Activated T-helper 1 cell treated with Interleukin-2 at 50 U/mL for 16 hours (primary cell): ENCODE measurements at places on chromosomes 12 and 14.

DNA sequence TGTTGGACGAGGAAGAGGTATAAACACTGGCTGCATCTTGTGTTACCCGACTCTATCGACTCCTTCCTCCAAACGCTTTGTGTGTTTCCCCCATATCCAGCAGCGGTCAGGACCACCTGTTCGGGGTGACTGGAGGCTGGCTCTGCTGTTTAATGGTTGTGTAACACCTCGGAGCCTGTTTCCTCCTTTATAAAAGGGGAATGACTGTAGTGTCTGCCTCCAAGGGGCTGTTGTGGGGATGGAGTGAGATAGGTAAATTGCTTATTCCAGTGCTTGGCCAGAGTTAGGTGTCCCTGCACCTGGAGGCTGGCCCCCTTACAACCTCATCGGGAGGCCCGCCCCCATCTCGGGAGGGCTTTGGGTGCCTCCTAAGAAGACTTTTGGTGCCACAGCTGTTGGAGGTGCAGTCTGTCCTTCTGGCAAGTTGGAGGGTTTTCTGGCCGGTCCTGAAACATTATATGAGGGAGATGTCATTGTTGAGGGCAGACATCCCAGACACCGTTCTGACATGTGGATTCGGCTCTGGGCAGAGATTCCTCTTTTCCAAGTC is 1.1 kb downstream of the MLXIP start:
- DNase-seq, result no peak

DNA sequence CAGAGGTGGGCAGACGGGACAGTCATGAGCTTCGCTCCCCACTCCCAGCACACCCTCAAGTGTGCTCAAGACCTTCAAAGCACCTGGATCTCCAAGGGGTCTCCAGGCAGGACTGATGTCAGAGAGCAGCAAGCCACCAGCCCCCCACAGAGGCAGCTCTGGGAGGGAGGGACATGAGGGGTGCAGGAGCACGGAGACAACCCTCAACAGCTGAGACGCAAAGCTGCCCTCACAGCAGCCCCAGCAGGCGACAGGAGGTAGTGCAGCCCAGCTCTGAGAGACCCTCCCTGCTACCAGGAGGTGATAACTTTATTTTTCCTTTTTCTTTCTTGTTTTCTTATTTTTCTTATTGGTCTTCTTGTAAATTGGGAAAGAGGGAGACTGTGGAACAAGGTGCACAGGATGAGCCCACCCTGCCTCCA is 17.9 kb downstream of the SIVA1 start:
- no peak for DNase-seq

GRCh38 chr14:21068521-21069387 is 1.4 kb upstream of the ARHGEF40 start:
- no peak for DNase-seq

- no peak for DNase-seq
Measured at GRCh38 chr12:53222170-53222721, 9.8 kb downstream of the RARG start.

- DNase-seq, result no peak
Measured at GRCh38 chr12:4015225-4016091, 142.3 kb upstream of the PARP11 start.

- DNase-seq, result no peak
Measured at GRCh38 chr14:65940056-65940735, 527.7 kb downstream of the FUT8 start.

GRCh38 chr12:27244689-27245488 is 803 bp downstream of the STK38L start:
- DNase-seq, result no peak

- no peak for DNase-seq
Measured at GRCh38 chr12:129211862-129212630, 358.8 kb downstream of the GLT1D1 start.

DNA sequence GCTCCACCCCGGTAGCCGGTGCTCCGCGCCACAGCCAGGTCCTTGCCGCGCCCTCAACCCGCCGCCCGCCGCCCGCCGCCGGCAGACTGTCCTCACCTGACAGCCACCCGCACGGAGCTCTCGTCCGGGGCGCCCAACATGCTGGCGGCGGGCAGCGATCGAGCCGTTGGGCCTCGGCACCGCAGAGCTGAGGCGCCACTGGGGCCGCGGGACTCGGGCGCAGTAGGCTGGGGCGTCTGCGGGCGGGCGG is 164 bp downstream of the KIF21A start:
- no peak for DNase-seq

DNA sequence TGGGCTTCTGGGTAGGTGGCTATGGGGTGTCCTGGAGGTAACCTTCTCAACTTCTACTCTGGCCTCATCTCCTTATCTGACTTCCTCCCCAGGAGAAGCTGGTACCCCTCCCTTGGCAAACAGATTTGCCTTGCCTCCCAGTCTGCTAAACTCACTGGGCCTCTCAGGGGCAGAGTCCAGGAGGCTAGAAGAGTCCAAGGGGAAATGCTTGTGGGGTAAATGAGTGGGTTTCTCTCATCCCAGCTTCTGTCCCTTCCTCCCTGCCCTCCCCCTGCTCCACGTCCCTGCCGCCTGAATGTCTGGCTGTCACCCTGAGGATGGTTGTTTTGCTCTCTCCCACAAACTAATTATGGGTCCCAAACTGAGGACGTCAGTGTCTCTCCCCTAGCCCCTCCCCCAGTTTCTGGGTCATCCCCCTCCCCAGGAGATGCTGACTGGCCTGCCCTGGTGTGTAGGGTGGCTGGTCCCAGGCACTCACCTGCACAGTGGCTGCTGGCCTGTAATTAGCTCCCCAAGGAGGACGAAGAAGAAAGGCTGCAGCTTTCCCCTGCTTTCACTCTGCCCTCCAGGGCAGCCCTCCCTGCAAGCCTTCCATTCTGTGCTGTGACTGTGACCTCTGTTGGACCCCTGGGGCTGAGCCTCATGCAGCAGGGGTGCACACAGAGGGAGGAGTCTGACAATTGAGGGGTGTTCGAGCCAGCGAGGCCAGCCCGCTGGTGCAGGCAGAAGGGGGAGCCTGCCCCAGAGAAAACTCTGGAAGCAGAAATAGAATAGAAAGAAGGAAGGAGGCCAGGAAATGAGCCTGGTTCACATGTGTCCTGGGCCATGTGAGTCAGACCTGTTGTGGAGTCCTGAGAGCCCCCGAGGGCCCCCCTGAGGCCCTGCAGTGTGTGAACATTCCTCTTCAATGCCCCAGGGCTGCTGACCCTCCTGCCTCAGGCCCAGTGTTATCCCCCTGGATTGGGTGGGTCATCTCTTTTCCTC is at the start of gene LRP1-AS:
Gene LRP1-AS, minus strand, starts transcription at position 659 of the 984 bp plus-strand sequence.
- DNase-seq, result no peak

DNA sequence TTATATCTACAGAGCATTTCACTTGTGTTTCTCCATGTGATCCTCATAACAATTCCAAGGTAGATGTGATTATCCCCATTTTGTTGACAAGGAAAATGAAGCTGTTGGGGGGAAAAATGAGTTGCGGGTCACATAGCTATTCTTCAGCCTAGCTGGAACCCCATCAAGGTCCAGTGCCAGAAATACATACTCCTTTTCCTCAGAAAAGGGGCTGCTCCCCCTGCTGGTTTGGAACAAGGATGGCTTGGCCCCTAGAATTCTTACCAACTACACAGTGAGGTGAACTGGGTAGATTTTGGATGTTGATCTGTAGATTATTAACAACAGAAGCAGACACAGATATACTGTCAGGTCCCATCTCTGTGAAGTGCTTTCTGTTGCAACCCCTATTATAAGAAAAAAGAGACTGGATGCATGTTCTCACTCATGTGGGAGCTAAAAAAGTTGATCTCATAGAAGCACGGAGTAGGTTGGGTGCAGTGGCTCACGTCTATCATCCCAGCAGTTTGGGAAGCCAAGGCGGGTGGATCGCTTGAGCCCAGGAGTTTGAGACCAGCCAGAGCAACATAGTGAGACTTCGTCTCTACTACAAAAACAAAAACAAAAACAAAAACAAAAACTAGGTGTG is 8.9 kb downstream of the IKZF4 start:
- DNase-seq, result no peak

DNA sequence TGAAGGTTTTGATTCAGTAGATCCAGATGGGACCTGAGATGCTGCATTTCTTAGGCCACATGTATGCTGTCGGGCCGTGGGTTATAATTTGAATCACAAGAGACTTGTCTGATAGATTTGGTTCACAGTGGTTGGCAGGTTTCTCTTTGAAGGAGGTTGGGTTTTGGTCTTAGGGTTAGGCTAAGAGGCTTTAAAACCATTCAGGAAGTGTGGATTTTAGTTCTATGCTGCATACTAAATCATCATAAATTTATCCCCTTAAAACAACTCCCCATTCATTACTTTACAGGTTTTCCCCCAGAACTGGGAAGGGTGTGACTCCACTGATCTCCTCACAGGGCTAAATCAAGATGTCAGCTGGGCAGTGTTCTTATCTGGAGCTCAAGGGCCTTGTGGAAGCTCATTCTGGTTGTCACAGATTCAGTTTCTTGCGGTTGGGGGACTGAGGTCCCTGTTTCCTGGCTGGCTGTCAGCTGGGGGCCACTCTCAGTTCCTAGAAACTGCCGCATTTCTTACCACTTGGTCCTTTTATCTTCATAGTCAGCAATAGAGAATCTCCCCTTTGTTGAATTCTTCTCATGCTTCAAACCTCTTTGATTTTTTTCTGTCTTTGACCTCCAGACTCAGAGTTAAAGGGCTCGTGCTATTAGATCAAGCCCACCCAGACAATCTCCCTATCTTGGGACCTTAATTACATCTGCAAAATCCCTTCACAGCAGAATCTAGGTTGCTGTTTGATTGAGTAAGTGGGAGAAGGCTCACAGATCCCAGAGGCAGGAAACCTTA is 20.6 kb upstream of the PCNX1 start:
- no peak for DNase-seq

- DNase-seq, result no peak
Measured at GRCh38 chr14:104887623-104888488, 22.8 kb downstream of the CEP170B start.

DNA sequence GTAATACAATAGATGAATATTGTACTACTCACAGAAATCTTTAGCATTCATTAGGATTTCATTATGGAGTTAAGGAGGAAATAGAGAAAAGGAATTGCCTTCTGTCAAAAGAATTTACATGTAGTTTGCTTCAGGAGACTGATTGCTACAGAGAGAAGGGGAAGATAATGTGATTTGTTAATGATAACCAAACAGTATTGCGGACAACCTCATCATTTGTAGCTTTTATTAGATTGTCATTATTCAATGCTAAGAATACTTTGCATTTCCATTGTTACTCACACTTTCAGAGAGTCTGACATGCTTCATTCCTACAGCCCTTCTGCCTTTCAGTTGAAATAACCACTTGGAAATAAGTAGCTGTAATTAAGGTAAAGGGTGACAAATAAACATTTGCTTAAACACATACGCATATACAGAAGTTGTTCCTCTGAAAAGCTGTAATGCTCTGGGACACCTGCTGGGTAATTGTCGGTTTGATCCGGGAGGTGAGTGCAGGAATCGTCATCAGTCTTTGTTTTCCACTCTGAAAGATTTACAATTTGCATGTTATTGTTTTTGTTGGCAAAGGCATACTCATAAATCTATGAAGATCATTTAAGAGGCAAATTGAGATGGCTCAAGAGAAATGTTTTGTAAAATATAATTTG is 600.2 kb downstream of the TRHDE start:
- no peak for DNase-seq

- DNase-seq, result no peak
Measured at GRCh38 chr12:53235742-53236442, 3.9 kb upstream of the RARG start.

DNA sequence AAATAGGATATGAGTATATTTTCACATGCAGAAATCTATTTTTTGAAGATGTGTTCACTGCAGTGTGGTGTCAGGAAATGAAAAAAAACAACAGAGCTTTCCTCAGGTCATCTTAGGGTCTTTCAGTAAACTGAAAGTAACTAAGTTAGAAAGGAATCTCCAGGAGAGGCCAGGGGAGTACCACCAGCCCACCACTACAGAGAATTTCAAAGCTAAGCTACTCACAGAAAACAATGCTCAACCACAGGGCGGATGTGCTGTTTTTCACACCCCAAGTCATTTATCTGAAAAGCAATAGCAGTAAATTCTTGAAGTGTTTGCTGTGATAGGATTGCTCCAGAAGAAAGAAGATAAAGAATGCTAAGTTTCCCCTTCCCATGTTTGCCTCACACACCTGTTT is 79.0 kb downstream of the IFNG start:
- no peak for DNase-seq

DNA sequence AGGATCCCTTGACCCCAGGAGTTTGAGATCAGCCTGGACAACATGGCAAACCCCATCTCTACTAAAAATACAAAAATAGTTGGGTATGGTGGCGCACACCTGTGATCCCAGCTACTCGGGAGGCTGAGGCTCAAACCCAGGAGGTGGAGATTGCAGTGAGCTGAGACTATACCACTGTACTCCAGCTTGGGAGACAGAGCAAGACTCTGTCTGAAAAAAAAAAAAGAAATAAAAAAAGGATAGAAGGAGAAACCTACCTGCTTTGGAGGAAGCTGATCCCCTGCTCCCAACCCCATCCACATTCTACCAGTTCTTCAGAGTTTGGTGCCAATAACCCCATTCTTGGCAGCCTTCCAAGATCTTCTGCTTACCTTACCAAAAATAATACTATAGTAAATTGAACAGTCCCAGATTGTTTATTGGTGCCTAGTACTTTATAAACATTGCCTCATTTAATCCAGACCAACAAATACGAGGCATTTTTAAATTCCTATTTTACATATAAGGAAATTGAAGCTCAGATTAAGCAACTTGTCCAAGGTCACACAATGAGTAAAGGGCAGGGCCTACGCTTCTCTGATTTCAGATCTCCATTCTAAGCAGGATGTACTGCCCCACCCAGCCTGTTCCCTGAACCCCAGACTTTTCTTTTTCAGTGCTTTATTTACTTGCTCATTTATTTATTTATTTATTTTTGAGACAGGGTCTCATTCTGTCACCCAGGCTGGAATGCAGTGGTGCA is 33.2 kb upstream of the FAM222A start:
- no peak for DNase-seq

- DNase-seq, result no peak
Measured at GRCh38 chr12:92539976-92540781, 162.6 kb upstream of the PLEKHG7 start.

GRCh38 chr12:93318720-93319522 is 58.8 kb upstream of the NUDT4 start:
- DNase-seq, result no peak

DNA sequence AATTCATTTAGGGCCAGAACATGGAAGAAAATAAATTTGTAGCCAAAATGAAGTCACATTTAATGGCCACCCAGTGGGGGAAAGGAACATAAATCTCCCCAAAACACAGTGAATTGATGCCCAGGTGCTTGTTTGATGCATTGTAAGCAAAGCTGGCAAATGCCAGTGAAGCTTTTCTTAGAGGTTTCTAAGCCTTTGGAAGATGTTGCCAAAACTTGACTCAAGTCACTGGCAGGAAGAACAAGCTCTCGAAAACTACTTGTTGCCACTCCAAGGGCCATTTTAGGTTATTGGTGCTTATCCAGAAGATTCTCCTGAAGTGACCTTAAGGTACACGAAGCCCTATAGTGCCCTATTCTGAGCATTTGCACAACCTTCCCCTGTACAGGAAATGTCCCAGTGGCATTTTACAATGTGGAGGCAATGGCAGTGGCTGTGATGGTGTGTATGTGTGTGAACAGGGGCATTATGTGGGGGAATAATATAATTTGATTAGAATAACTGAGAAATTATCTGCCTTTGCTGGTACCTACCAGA is 89.5 kb upstream of the NOVA1 start:
- no peak for DNase-seq
